ENCODE measurements at places on chromosomes 5 and 9.

DNA sequence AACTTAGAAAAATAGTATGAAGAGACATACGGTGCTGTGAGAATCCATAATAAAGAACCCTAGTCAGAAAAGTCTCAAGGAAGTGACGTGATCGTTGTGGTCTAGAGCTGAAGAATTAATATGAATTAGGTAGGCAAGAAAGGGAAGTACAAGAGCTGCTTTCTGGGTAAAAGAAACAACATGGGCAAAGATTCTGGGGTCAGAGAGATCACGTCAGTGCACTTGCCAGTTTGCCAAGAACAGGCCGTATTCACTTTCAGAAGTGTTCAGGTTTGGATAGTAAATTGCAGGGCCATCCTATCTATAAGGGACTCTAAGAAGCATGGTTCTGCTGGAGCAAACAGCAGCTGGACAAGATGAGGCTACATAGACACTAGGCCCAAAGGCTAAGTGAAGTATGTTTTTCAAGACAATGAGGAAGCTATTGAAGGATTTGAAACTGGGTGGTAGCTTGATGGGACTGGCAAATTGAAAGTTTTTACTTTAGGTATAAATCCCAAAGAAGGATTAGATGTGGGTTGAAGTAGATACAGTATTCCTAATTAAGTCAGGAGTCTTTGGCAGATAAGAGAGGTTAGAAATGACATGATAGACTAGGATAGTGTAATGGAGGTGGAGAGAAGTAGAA is 4.8 kb upstream of the CHD1 start:
- DNase-seq = peak; percentile 82

DNA sequence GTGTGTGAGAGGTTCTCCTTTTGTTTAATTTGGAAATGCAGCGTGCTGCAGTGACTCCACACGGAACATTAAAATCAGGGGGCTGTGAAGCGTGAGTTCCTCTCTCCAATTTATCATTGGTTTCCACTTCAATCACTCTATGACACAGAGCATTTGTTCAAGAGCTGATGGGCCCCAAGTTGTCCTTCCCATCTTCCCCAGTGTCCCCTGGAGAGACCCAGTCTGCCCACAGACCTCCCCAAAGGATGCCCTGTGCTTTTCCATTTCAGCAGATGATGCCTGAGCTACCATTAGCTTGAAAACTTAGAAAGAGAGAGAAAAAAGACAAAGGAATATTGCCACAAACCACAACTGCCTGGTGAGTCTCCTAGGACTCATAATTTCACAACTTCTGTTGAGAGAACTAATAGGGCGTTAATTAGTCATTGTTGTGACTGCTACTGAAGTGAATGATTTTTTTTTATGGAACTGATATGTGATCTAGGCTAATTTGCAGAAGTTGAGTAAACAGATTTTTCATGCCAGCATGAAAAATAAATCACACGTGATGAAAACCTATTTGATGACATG is 772.7 kb downstream of the SEMA5A start:
- no peak for DNase-seq

DNA sequence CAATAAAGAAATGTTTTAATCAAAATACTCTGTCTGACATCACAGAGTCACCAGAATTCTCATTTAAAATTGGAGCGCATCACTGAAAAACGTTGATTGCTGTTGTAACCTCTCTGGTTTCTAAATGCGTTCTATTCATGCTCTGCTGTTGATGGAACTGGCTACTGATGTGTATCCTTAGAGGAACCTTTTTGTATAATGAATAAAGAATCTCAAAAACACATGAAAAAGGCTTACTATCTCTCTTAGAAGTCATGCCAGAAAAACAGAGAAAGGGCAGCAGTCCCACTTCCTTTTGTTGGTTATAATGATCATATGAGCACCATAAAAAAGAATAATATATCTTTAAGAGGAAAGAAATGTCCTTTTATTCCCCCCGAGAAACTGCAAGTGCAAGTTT is 615.5 kb downstream of the TLE1 start:
- no peak for DNase-seq

DNA sequence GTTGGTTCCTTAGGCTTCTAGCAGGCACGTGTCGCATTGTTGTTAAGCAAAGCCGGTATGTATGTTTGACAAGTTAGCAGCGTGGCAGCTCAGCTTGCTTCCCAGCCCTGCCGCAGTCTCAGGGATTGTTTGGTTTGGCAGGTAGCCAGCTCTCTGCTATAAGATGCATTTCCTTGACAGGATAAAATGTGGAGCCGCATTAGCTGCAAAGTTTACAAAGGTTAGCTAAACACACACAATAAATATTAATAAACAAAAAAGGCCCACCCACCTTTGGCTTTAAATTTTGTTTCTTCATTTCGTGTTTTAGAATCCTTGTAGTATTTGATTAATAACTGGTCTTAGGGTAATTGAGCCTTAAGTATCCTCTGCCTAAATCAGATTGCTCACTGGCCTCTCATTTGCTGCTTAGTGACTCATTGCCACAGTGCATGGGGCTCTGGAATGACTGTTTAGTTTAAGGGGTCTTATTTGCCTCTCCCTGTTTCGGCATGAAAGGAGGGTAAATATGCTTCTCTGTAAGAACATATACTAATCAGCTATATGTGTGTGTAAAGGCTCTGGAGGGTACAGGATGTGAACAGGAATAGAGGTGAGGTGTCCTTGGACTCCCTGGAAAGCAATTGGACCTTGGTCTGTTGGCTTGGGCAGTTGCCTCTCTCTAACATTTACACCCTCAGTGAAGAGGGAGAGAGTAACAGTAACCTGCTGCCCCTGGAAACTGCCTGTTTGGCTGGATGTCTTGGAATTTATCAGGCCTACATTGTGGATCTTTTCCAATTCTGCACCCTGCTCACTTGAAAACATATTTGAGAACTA is 122.0 kb downstream of the GDNF start:
- DNase-seq = no peak

DNA sequence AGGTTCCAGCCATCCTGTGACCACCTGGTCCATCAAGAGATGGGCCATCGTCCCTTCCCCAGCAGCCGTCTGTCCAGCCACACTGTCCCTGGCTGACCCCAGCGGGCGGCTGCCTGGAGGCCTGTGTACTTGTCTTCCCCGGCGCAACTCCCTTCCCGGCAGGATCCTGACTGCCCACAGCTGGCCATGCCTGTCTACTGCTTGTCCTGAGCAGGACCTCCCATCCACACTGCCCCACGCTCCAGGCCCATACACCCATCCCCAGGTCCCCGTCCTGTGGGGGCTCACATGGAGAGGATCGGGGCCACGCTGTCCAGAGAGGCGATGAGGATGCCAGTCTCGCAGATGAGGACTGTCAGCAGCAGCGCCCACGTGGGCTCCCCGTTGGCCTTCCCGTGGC is 35.5 kb downstream of the SLC12A7 start:
- no peak for DNase-seq

DNA sequence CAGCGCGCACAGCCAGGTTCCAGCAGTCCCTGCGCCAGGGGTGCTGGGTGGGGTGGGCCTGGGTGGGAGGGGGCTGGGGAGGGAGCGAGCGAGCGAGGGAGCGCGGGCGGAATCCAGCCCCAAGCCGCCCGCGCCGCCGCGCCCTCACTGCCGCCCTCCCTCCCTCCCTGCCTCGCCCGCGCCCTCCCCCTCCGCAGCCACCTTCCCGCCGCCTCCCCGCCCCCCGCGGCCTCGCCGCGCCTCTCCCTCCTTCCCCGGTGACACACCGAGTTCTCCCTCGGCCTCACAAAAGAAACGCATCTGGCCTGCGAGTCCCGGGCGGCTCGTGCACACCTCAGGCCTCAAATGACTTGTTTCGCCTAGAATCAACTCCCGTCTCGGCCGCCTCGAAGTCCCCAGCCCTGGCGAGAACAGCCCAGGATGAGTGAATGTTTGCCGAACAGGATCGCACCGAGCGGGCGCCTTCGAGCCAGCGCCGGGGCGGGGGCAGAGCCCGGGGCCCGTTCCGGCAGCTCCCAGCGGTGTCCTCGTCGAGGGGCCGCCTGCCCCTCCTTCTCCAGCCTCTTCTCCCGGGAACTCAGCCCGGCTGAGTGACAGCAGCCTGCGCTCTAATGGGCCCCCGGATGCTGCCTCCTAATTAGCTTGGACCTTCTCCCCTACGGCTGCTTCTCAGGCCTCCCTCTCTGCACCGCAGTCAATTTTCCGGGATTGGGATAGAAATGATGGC is 371 bp upstream of the PITX1 start:
- DNase-seq = no peak

DNA sequence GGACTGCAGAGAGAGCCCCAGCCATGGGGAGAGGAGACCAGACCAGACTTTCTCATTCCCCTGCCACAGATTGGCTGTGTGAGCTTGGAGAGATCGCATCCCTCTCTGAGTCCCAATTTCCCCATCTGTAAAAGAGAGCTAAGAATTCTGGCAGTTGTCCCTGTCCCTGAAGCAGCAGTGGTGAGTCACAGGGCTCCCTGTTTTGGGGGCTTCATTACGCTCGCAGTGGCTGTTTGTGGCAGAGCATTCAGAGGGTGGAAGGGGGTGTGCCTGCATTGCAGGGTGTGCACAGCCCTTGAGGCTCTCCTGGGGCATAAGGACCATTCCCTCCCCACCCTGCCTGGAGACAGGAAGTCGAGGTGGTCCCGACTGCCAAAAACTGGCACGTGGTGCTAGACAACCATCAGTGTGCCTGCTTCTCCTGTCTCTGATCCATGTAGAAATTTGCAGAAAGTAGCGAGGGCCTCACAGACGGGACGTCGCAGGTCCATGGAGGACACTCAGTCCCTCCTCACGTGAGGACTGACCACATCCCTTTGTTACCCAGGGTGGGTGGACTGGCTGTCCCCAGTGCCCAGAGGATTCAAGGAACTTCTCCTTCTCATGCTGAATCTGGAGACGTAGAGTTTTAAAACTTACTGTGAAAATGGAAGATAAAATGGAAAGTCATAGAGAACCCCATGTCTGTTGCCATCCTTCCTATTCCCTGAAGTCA is 35.3 kb downstream of the HRH2 start:
- no peak for DNase-seq

- no peak for DNase-seq
Measured at GRCh38 chr9:684054-684890, 157.2 kb upstream of the DMRT1 start.

DNA sequence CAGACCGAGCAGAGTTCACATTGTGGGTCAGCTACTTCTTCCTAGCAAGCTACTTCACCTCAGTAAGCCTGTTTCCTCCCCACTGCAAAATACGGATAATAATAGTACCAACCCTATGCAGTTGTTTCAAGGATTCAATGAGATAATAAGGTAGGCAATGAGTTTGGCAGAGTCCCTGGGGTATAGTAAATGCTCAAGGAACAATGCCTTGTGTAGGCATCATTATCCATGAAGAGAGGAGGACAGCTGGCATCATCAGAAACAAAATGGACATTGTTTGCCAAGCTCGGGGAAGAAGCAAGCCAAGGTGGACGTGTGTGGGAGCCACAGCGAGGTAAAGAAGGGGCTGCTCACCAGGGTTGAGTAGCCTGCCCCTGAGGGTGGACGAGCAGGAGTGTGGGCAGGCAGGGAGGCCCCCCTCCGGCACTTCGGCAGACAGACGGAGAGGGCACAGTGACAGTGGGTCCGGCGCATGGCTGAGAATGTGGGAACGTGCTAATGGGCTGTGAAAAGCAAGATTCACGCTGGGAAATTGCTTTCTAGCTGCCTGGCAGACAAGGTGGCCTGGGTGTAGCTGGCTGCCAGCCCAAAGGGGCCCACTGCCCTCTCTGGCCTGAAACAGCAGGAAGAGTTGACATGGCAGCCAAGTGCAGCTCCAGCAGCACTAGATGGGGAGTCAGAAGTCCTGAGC is 10.1 kb downstream of the CAMK2A start:
- DNase-seq = no peak

GRCh38 chr9:120773256-120773655 is 20.0 kb downstream of the FBXW2 start:
- DNase-seq = no peak

- no peak for DNase-seq
Measured at GRCh38 chr9:13500034-13500433, 220.5 kb upstream of the MPDZ start.

- DNase-seq = no peak
Measured at GRCh38 chr5:84239494-84239893, 145.2 kb downstream of the EDIL3 start.

GRCh38 chr9:121972501-121972981 is 120.6 kb downstream of the TTLL11 start:
- DNase-seq = no peak

GRCh38 chr5:63233361-63233760 is 654.7 kb downstream of the LRRC70 start:
- no peak for DNase-seq

DNA sequence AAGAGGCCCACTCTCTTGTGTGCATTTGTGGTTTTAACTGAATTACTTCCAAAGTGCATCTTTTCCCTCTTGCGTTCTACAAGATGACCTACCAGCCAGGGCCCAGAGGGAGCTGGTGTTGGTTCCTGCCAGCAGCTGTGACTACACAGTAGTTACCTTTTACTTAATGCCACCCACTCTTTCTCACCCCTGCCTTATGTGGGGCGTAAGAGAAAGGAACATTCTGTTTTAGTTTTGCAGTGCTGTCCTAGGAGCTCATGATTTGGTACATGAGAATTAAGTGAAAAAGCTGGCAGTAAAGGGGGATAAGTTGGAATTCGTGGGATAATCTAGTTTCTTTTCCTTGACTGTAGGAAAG is 45.4 kb downstream of the RCL1 start:
- DNase-seq = no peak

DNA sequence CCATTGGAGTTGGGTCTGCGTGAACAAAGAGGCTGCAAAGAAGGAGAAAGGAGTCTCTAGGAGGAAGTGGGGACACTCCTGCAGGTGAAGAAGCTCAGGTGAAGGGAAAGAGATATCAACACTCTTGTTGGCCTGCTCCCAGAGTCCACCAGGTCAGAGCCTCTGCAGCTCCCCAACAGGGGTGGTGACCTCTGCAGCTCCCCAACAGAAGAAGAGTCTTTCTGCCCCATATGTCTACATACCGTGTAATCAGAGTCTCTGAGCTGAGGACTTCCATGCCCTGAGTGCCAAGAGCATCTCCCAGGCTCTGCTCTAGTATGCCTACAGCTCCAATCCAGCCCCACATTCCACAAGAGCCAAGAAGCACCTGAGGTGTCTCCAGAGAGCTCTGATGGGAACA is 67.4 kb upstream of the TRPC7 start:
- DNase-seq = no peak

DNA sequence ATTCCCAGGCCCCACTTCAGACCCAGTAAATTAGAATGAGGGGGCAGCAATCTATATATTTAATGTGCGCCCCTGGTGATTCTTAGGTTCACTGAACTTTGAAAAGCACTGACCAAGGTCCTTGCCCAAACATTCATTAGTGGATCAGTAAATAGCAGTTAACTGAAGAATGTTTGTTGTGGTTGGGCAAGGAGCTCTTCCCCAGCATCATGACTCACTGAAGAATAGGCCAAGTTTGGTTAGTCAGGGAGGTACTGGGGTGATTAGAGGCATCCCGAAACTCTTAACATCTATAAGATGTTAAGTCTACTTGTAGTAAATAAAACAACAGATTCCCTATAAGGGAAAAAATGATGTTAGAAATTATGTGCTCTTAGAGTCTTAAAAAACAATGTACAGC is 833 bp upstream of the MROH2B start:
- DNase-seq = no peak

Measured in CD14-positive monocyte (primary cell).